ENCODE measurements at places on chromosomes 6 and 20.

- no peak for DNase-seq
These were observed 43.0 kb upstream of the CD83 start for GRCh38 chr6:14074476-14075094.

- DNase-seq: no peak
These were observed 109.6 kb upstream of the TRAF3IP2 start for GRCh38 chr6:111715321-111715720.

GRCh38 chr6:90123831-90124230, 172.8 kb downstream of the BACH2 start:
- no peak for DNase-seq

DNA sequence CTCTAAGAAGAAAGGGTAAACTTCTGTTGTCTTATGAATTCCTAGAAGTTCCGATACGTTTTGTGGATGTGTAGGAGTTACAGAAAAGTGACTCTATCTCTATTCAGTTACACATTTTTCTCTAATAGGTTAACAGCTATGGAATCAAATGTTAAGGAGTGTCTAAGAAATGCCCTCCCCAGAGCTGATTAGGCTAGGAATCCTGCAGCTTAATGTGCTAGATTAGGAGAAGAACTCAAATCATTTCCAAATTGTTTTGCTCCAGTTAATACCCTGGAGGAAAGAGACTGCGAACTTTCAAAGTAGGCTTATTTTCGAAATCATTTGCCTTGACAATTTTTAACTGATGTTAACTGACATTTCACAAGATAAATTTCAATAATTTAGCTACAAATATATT, 51.9 kb downstream of the IBTK start:
- DNase-seq: no peak

- no peak for DNase-seq
These were observed 56.7 kb downstream of the APCDD1L start for GRCh38 chr20:58458342-58459057.

- no peak for DNase-seq
These were observed 313.9 kb downstream of the THBS2 start for GRCh38 chr6:168939796-168940195.

DNA sequence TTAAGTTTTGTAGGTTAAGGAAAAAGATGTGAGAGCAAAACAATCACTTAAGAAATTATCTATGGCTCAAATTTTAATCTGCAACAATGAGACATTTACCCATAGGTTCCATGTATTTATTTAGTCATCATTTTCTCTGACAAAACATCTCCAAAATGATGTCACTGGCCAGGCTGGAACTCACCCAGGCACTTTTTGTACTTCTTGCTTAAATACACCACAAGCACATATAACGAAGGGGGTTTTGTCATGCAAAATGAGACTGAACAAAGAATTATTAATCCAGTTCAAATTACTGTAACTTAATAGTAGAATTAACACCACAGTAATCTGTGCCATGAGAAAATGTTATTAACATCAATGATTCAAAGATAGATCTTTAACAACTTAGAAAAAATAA, 200.5 kb downstream of the PTPRK start:
- no peak for DNase-seq

DNA sequence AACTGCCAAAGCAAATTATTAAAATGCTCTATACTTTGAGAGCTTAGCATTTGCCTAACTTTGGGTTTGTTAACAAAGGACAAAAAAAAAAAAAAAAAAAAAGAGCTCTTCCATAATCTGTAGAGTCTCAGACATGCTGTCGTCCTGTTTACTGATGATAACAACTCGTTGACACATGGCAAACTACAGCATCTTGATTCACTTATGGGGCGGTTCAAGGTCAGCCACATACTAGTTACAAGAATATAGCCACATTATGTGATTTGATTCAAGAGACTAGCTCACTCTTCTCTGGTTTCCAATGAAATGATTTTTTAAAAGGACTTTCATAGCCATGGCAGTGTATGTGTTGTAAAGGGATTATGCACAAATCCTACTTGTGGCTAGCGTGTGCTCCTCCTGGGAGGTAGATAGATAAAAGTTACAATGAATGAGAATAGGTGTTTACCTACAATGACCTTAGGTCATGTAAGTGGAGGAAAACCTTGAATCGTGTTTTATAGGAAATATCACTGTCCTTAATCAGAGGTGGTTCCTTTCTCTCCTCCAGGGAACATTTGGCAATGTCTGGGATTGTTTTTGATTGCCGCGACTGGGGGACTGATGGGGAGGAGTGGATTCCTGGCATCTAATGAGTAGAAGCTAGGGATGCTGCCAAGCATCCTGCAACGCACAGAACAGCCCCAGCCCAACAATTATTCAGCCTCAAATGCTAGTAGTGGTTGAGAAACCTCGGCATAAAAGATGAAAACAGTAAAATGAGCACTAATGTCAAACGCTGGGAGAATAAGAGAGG, 969.2 kb upstream of the SLC35B3 start:
- no peak for DNase-seq
